ENCODE measurements at places on chromosomes 3 and 15.

DNA sequence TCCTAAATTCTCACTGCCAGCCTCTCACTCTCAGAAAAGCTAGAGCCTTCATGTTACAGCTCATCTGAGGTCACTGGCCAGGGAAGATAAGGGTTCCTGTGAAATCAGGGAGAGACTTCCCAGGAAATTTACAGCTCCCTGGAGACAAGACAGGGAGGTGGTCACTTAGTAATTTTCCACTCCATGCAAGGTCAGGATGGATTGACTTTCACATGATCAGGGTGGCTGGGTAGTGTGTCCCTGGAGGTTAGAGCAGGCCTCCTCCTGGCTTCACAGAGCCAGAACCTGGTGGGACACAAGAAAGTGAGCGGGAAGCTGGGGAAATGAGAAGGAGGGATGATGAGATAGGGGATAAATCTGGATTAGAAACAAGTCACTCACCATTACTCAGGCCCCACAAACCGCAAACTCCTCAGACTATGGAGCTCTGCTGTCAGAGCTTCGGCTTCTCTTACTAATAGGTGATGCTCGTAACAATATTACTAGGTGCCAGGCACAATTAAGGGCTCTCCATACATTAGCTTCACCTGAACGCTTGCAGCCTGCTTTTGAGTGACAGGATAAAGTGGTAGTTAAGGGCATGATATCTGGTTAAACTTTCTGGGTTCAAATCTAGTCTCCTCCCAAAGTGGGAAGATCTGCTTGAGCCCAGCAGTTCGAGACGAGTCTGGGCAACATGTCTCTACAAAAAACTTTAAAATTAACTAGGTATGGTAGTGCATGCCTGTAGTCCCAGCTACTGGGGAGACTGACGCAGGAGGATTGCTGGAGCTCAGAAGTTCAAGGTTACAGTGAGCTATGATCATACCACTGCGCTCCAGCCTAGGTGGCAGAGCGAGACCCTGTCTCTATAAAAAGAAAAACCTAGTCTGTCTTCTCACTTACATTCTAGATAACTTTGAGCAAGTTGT lies 24.9 kb downstream of the DUOX2 start:
- DNase-seq, result no peak

DNA sequence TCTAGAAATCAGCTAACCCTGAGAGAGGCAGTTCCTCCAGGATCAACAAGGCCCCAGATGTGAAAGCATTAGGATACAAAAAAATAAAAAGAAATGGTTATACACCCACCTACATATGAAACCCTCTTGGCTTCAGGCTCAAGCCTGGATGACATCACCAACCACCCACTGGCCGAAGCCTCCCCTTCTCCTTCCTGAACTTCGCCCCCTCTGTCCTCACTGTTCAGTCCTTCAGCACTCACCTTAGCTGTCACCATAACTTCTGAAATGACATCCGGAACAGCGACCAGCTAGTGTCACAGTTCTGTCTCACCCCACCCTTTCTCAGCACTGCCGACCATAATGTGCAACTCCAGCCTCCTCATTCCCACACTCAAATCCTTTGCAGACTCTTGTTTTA lies 98.7 kb downstream of the PLCH1 start:
- no peak for DNase-seq

GRCh38 chr3:159807137-159808040 lies 181.2 kb upstream of the IL12A start:
- DNase-seq, result no peak

DNA sequence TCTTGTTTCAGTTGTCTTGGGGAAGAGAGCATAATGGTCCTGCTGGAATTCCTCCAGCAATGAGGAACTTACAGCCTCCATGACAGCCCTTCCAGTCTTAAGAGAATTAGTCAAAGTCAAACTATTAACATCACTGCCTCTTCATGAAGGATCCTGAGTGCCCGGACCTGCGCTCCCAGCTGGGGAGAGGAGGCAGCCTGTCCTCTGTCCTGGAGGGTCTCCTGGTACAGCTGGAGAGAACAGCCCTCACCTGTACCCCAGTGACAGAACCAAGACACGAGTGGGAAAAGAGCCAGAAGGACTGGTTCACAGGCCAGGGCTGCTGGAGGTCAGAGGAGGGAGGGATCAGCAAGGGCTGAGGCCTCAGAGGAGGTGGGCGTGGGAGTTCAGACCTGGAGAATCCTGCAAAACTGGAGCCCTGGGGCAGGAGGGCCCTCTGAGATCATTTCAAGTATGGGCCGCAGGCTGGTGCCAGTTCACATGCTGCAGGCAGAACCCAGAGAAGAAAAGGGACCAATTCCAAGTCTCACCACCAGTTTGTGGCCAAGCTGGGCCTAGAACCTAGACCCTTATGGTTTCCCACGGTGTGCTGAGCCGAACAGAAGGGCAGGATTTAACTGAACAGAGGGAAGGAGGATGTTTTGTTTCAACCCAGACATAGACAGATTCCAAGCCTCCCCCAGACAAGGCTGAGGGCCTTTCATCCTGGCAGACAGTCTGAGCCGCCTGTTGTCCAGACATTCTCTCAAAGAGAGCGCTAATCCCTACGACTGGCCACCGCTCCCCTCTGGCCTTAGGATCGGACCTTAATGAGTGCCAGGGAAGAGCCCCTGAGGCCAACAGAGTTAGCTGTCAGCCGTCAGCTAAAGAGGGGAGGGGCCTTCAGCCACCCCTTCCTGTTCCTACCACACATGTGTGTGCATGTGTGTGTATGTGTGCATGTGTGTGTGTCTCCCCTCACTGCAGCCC lies 18.2 kb downstream of the LOXL1 start:
- no peak for DNase-seq

DNA sequence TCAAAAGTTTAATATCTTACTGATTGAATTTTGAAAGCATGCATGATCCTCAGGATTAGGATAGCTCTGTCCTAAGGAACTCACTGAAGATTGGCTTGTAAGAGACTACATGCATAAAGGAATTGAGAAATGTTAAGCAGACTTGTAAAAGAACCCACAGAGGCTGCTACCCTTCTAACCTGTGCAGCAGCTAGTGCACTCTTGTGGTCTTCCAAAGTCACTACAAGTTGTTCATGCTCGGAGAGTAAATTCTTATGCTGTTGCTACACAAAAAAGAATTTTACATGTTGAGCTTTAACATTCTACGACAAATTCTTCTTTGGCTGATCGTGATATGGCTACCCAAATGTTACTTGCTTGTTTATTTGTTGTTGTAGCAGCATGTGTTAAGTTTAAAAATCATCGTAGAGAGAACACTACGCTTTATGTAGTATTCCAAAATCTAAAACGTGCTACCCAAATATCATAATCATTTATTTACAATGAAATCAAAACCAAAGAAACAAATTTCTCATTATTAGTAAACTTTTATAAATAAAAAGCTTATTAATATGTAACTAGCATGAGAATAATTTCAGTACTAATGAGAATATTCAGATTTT lies 55.0 kb downstream of the GOLIM4 start:
- no peak for DNase-seq

GRCh38 chr3:147483578-147483977 lies 74.4 kb downstream of the ZIC1 start:
- no peak for DNase-seq

GRCh38 chr3:59450946-59451763 lies 401.3 kb upstream of the CFAP20DC start:
- DNase-seq, result no peak

DNA sequence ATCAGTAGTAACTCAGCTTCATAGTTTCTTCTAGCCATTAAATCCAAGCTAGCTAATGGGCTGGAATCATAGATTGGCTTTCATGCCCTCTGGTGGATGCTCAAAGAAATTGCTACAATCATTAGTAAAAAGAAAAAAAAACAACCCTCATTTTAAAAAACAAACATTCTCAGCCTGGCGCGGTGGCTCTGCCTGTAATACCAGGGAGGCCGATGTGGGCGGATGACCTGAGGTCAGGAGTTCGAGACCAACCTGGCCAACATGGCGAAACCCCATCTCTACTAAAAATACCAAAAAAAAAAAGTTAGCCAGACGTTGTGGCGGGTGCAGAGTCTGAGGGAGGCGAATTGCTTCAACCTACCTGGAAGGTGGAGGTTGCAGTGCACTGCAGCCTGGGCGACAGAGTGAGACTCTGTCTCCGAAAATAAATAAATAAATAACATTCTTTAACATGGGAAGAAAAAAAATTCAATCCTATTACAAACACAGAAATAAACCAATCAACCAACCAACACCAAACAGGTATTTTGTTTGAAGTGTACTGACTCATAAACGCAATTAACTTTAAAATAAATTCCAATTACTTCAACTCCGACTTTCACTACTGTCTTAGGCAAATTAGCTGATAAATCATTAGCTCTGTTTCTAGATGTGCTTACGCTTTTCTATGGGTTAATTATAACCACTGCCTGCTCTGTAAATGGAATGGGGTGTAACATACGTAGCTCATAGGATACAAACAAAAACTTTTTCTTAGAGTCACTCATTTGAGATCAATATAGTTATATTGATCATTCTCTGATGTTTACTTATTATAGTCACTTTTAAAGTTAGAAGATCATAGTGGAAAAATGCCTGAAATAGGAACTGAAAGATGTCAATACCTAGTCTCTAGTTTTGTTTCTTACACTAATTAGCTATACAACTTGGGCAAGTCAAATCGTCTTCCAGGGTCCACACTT lies 24.9 kb downstream of the TMEM207 start:
- DNase-seq, result peak; percentile 17

- no peak for DNase-seq
Measured at GRCh38 chr3:128702391-128702790, 23.6 kb upstream of the RAB7A start.

DNA sequence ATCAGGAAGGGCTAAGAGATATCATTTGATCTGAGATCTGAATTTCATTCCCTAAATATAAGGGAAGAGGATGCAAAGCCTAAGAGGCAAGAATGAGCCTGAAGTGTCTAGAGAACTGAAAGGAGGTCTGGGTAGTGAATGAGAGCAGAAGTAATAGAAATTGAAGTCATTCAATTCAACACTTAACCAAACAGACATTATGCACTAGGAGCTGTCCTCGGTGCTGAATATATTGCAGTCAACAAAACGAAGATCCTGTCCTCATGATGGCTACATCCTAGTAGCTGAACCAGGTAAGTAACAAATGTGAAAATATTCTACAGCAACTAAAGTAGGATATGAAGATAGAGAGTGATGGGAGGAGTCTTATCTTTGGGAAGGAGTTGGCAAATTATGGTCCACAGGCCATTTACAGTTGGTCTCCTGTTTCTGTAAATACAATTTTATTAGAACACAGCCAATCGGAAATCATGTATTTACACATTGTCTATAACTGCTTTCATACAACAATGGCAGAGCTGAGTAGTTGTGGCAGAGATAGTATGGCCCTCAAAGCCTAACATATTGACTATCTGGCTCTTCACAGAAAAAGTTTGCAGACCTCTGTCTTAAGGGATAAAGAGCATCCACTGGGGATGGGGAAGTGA lies 192.9 kb upstream of the CADPS start:
- no peak for DNase-seq

DNA sequence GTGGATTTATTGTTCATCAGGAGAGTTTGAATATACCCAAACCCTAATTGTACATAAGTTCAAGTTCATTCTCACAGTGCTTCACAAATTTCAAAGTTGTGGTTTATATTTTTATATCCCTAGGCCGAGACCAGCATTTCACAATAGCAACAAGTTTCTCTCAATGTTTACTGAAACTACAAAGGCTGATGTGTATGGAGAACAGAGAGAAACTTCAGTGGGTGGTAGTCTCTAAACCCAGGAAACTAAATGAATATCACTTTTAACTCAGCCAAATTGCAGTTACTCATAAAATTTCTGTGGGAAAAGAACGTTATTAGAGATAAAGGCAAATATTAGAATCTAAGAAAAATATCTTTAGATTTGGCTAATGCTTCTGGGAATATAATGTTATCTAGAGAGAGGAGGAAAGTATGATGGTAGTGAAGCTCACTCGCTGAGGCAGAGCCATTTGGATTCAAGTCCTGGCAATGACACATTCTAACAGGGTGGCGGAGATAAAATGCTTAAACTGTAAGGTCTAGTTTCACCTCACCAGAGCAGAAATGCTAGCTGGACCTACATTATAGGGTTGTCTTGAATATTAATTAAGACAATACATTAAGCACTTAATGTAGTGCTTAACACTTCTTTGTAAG lies 514.8 kb downstream of the EPHA3 start:
- no peak for DNase-seq

DNA sequence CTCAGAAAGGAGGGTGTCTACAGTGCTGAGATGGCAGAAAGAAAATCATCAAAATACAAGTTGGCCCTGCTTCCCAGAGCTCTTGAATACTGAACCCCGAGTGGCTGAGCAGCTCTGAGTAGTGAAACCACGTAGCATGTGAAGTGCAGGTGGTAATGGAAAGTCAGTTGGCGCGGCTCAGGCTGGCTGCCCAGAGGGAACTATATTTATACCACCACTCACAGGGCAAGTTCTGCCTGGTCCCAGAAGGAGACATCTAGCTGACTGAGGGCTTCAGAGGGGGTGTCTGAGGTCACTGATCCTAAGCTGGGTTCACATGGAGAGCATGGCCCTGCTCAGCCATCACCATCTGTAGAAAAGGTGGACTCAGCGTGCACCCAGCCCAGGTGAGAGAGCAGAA lies 129.6 kb upstream of the AGBL1 start:
- DNase-seq, result no peak

DNA sequence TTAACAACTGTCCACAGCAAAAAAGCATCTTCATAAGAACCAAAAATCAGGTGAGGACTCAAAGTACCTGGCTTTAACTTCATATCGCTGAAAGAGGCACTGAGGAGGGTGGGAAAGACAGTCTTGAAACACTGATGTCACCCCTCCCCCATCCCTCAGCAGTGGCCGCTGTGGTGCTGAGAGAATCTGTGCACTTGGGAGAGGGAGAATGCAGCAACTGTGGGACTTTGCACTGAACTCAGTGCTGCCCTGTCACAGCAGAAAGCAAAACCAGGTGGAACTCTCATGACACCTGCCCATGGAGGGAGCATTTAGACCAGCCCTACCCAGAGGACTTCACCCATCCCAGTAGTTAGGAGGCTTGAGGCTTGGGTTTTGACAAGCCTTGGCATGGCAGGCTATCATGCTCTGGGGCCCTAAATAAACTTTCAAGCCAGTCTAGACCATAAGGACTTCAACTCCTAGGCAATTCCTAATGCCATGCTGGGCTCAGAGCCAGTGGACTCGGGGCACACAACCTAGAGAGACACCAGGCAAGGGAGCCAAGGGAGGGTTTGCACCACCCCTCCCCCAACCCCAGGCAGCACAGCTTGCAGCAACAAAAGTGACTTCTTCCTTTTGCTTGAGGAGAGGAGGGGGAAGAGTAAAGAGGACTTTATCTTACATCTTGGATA lies 6.1 kb upstream of the ZSCAN2 start:
- no peak for DNase-seq

GRCh38 chr3:133561679-133562078 lies 11.8 kb upstream of the CDV3 start:
- no peak for DNase-seq

GRCh38 chr3:119013951-119014350 lies 20.7 kb downstream of the IGSF11 start:
- no peak for DNase-seq
